ENCODE measurements at places on chromosomes 3 and 15.

GRCh38 chr15:59543721-59544547, 67.6 kb upstream of the GCNT3 start:
- peak; percentile 28 for DNase-seq

DNA sequence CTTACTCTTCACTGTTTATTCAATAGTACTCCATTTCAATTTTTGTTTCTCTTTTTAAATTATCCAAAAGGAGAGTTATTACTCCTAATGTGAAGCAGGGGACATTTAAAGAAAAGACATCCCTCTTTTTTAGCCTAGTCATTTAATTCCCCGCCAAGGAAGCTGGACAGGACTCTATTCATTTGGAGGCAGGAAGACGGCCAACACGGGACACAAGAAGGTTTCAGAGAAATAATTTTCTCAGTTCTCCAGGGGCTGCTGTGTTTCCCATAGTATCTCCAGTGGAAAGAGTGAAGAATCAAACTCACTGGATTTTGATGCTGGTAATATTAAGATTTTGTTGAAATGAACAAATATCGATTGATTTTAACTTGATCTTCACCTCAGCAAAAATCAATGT, 833.7 kb downstream of the ROBO2 start:
- no peak for DNase-seq

DNA sequence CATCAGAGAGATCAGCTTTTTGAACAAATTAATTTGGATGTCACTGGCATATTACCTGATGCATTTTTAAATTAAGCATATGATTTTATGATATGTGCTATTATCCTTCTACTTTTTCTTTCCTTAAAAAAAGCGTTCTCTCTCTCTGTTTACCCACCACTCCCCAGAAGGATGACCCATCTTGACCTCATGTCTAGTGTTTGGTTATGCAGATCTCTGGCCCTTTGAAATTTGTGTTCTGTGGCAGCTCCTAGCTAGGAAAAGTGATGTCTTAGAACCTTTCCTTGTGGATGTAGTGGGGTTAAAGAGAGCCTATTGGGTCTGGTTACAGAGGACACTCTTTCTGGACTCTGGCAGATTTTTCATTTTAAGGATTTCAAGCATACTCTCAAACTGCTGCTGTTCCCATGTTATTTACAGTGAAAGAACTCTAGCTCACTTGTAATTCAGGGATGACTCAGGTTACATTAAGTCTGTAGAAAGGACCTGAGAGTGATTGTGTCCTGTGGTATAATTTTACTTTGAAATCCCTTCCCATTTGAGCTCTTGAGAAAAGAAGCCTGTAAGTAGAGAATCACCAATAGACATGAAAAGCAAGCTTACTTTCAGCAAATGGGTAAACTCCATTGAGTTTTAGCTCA, 23.8 kb downstream of the ARHGEF26 start:
- DNase-seq = no peak

DNA sequence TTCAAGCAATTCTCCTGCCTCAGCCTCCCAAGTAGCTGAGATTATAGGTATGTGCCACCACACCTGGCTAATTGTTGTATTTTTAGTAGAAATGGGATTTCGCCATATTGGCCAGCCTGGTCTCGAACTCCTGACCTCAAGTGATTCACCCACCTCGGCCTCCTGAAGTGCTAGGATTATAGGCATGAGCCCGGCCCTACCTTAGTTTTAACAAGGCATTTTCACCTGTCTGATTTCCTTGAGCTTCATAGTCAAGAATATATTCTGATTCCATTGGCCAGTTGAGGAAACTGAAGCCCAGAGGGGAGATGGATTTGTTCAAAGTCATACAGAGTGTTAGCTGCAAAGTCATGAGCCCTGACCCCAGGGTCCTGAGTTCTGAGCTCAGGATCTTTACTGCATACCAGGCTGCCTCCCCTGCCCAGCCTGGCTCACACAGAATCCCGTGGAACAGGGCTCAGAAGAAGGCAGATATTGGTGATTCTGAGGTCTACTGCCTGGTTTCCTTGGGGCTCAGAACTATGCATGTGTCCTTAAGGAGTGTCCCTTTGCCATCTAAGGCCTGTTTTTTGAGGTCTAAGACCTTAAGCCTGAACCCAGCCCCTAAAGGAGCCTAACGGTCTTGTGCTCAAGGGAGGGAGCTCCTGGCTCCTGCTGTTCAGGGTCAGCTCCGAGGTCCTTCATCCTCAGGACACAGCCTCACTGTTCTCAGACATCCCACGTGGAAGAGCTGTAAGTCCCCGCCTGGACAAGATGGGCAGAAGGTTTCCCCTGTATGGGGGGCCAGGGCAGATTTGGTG, 134.4 kb downstream of the SMAD6 start:
- DNase-seq = no peak

DNA sequence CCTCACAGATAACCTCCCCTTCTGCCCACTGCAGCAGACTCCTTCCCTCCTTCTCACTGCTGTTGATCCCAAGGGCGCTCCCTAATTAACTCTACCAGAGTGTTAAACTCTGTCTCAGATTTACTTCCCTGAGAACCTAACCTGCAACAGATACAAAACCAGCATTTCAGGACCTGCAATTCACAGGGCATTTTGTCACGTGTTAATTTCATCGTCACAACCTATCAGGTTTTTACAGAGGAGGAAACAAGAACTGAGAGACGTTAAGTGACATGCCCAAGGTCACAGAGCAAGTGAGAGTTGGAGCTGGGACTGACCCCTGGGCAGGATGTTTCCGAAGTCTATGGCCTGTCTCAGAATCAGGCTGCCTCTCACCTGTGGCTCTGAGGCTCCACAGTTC, 223.9 kb downstream of the UACA start:
- DNase-seq = no peak

DNA sequence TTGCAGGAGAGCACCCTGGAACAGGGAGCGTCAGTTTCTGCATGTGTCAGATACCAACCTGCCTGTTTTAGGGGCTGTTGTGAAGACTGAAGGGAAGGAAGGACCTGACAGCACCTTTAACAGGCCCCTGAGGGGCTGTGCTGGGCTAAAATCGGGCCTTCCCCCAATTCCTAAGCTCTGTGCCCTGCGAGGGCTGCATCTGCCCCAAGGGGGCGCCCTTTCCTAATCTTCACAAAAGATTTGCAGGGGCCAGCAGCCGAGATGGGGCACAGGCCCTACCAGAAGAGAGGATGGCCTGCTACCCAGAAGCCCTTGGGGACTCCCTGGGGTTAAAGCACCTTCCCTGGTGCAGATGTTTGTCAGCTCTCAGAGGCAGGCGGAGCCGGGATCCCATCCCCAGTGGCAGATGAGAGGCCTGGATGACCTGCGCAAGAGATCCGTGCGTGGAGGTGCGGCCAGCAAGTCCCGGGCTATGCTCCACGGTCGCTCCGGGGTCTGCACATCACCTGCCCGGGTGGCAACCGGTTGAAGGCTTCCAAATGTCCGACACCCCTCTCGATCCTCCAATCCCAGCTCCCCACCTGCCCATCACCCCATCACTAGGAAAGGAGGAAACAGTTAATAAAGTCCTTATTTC, 53.6 kb downstream of the RHCG start:
- DNase-seq = peak; percentile 60

GRCh38 chr3:181660337-181660736, 51.4 kb upstream of the SOX2 start:
- no peak for DNase-seq

GRCh38 chr3:44960387-44961026, 15.5 kb downstream of the ZDHHC3 start:
- DNase-seq = peak; percentile 32

- no peak for DNase-seq
Observed at GRCh38 chr3:33848624-33849347, 50.4 kb downstream of the PDCD6IP start.

DNA sequence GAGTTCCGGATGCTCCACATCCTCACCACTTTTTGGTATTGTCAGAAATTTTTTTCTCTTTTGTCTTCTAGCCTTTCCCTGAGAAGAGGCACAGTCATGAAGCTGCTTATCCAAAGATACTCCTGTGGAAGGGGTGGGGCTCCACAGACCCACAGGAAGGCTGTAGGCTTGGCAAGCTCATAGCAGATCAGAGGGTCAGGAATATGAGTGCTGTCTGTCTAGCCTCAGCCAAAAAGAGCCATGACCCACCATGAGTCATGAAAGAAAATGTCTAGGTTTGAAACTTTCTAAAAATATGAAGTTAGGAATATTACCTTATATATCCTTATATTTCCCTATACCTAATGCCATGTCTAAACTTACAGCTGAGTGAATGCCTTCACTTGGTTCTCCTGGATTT, 118.2 kb upstream of the THBS1 start:
- DNase-seq = no peak

DNA sequence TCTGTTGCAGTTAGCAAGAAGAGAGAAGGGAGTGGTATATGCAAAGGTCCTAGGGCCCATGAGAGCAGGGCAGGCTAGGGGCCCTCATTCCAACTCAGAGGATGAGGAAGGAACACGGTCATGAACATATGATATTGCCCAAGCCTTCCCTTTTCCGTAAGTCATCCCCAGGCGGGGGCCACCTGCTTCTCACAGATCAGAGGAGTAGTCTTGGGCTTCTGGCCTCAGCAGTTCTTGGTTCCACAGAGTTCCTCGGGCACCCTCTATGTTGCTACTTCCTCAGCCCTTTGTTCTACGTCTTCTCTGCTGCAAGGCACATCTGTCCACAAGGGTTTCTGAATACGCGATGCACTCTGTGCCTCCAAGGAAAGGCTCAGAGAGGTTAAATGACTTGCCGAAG, 25.3 kb downstream of the EPHB3 start:
- no peak for DNase-seq

DNA sequence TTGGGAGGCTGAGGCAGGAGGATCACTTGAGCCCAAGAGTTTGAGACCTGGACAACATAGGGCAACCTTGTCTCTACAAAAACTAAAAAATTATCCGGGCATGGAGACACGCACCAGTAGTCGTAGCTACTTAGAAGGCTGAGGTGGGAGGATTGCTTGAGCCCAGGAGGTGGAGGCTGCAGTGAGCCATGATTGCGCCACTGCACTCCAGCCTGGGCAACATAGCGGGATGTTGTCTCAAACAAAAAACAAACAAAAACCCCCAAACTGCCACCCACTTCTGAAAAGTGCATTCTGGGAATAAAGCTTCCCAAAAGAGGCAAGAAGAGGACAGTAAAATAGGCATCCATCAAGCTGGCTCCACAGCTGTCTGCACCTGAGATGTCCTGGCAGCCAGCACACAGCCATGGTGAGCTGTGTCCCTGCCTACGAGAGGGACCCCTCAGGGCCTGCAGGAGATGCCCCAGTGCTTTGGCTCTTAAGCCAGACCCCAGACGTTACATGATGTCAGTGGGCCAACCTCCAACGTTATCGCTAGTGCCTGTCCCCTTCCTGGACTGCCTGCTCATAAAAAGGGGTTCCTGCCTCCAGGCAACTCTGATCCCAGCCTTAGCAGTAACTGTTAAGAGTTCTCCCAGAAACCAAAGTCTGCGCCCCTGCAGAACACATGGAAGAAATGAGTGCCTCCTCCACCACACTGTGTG, 101.1 kb downstream of the LRIG1 start:
- no peak for DNase-seq

DNA sequence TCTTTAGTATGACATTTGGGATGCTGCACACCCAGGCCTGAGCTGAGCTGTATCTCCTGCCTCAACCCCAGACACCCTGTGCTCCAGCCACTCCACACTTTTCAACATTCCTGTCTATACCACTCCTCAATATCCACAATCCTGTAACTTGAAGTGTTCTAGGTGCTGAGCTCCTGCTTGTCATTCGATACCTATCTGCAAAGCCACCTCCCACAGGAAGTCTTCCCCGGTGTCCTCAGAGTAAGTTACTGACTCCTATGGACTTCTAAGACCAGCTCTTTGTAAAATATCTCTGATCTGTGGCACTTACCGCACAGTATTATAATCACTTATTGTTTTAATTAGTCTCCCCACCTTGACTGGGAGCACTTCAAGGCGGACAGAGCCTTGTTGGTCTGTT, 1.2 kb upstream of the CAV3 start:
- DNase-seq = no peak

DNA sequence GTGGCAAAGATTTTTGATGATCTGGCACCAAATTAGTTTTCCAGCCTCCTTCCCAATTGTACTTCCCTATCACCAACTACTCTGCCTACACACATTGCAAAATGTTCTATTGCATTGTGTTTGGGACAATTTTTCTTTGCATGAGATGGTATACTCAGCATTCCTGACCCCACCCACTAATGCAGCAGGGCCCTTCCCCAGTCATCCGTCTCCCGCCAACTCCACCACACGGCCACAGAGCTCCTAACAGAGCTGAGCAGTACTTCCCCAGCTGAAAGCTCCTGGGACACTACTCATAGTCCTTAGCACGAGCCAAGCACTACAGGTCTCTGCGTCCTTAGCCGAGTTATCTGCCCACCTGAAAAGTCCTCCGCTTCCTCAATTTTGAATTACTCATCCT, 34.2 kb downstream of the TXNRD3 start:
- no peak for DNase-seq

DNA sequence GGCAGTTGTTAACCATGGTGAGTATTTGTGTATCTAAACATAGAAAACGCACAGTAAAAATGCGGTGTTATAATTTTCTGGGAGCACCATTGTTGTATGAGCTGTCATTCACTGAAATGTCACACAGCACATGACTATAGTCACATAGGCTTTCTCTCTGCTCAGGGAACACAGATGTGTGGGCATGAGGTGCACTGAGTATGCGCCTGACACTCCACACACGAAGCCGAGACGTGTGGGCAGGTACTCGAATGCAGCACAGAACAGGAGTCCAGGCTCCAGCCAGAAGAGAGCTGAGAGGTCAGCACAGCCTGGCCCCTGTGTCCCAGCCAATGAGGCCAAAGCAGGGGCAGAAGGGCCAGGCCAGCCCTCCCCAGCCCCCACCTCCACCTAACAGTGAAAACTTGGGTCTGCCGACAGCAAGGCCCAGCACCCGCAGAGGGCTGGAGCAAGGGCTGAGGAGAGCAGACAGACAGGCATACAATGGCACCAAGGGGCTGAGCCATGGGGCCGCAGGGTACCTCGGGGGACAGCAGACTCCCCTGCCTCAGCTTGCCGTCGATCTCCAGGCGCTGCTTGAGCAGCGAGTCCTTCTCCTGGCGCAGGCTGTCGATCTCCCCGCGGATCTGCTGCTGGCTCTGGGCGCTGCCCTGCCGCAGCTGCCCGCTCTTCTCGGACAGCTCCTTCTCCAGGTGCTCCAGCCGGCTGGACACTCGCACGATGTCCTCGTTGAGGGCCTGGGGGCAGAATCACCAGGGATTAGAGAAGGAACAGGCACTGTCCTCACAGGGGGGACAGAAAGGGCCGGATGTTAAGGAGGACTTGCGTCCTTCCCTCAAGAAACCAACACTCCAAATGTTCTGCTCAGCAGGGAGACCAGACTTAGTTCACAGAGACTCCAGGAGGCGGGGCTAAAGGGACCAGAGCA, 24.0 kb downstream of the KIF7 start:
- DNase-seq = no peak

- no peak for DNase-seq
Observed at GRCh38 chr3:192122832-192123594, 604.3 kb downstream of the FGF12 start.

- no peak for DNase-seq
Observed at GRCh38 chr15:25070353-25070963, 115.7 kb downstream of the SNRPN start.

DNA sequence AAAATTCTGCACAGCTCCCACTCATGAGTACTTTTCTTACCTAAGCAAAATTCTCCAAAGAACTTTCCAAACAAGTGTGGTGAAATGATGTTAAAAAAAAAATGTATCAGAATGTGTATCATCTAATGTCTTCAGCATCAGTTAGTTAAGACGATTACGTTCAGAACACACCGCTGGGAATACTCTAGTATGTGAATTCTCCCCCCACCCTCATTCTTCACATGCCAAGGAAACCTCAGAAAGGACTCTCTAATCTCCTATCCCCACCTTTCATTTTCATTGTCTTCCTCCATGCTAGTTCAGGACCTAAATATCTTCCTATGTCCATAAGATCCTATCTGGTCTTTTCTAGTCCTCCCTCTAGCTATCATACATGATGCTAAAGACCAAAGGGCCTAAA, 457.4 kb downstream of the SHQ1 start:
- no peak for DNase-seq
